Astrocyte (in vitro differentiated cells and primary cell): ENCODE measurements at places on chromosomes 4 and X. TPM values are rescaled to one million over a fixed set of nuclear protein-coding genes. Genes with fewer than 3 reads are reported as not detected.

- peak; percentile 34 for DNase-seq
Observed at GRCh38 chr4:155478336-155478835, 101.6 kb upstream of the MAP9 start.

DNA sequence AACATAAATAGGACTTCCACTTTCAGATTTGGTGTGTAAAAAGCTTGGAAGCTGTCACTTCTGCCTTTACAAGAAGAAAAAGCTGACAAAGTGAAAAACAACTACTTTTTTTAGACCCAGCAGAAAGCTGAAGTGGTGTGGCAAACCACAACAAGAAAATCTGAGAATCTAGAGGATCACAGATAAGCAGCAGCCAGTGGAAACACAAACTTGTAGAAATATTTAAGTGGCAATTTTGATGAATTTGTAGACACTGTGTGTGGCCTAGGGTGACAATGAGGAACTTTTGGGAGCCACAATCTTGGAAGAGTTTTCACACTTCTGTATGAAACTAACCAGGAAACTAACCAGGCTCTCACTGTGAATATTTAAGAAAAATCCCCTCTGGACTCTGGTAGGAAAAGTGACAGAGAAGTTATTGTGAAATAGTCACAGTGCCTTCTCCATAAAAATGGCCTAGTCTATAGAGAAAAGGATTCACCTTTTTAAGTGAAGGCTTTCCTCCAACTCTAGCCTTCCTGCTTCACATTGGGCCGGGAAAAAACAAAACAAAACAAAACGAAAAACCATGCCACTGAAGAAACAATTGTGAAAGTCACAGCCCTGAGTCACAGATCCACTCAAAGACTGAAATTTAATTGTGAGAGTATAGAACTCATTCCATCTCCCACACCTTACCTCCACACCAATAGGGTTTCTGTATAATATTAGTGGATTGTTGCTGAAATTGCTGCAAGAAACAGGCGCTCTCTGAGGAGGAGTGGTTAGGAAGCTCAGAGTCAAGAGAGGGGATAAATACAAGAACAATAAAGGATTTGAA, 26.7 kb upstream of the GUCY1A1 start:
- peak; percentile 16 for DNase-seq

- no peak for DNase-seq
Observed at GRCh38 chrX:155966876-155967275, 30.6 kb upstream of the IL9R start.

GRCh38 chrX:48961585-48962091, 4.2 kb upstream of the OTUD5 start:
- no peak for DNase-seq

The IQCM gene
- 0.11 and 0.14 TPM in 2 replicates for total RNA-seq

The ZCCHC18 gene
- total RNA-seq, result 0.98 and 2.1 TPM in 2 replicates

DNA sequence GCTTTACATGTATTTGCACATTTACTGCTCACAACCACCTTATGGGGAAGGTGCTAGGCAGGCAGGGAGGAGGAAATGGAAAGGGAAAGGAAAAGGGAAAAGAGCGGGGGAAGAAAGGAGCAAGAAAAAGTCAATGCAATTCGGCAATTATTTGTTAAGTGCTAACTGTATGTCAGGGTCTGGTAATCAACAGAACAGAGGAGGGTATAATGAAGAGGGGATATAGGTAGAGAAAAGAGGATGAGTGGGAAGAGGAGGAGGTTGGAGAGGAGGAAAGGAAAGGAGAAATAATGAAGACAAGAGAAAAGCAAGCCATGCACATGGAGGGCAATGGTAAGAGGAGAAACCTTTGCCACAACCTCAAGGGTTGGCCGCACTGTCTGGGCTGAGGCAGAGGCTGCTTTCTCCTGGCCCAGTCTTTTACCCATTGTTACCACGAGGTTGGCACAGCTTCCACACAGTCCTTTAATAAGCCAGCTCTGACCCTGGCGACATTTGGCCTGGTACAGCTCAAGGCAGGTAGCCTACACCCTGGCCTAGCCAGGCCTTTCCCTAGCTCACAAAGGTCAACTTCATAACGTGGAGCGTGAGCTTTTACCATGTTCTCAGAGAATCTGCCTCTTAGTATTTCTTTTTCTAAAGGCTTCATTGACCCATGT, 836 bp downstream of the BTK start:
- DNase-seq, result no peak

GRCh38 chr4:100782356-100782755, 264.5 kb upstream of the EMCN start:
- DNase-seq, result no peak

GRCh38 chr4:173125216-173125812, 43.3 kb upstream of the GALNT7 start:
- peak; percentile 8 for DNase-seq

The NUDT11 gene
- total RNA-seq, result 9.9 and 12.7 TPM in 2 replicates

- no peak for DNase-seq
Observed at GRCh38 chr4:121783210-121783609, 17.9 kb upstream of the EXOSC9 start.

- DNase-seq, result no peak
Observed at GRCh38 chr4:180391613-180392012, 1851.6 kb upstream of the TENM3 start.

The SPANXB1 gene
- not detected in 2 replicates for total RNA-seq

DNA sequence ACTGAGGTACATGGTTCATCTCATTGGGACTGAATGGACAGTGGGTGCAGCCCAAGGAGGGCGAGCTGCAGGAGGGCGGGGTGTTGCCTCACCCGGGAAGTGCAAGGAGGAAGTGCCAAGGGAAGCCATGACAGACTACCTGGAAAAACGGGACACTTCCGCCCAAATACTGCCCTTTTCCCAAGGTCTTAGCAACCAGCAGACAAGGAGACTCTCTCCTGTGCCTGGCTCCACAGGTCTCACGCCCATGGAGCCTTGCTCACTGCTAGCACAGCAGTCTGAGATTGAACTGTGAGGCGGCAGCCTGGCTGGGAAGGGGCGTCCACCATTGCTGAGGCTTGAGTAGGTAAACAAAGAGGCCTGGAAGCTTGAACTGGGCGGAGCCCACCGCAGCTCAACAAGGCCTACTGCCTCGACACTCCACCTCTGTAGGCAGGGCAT, 14.7 kb upstream of the USP53 start:
- DNase-seq, result no peak

The TMPRSS11B gene
- 0.22 and 0.27 TPM in 2 replicates for total RNA-seq

- no peak for DNase-seq
Observed at GRCh38 chr4:136925203-136925602, 607.1 kb downstream of the PCDH18 start.

The HADH gene
- 21.2 and 24.2 TPM in 2 replicates for total RNA-seq

The HUWE1 gene
- total RNA-seq, result 215 and 225 TPM in 2 replicates

- DNase-seq, result peak; percentile 29
Observed at GRCh38 chr4:102438396-102439235, 62.5 kb upstream of the NFKB1 start.
